H9 (cell line): ENCODE measurements at places on chromosomes 16 and 17. TPM values are rescaled to one million over a fixed set of nuclear protein-coding genes. Genes with fewer than 3 reads are reported as not detected.
A peak's percentile ranks its signal among the peaks of the same experiment; 100 is the strongest.

The TPSAB1 gene
- not detected in 2 replicates for total RNA-seq

The GDPD1 gene
- total RNA-seq, result 1.3 and 2.6 TPM in 2 replicates

The ENPP7 gene
- total RNA-seq, result not detected in 2 replicates

The RNF135 gene
- total RNA-seq, result 8.0 TPM in 2 replicates

GRCh38 chr16:48262631-48263030 is 15.3 kb upstream of the ABCC11 start:
- no peak for DNase-seq

- peak; percentile 27 for DNase-seq
These were observed 15.1 kb downstream of the TRPV3 start for GRCh38 chr17:3542410-3543088.

GRCh38 chr16:85923153-85924021 is 24.4 kb downstream of the IRF8 start:
- DNase-seq, result no peak
